ENCODE measurements at places on chromosomes 2 and 18. TPM values are rescaled to one million over a fixed set of nuclear protein-coding genes. Genes with fewer than 3 reads are reported as not detected.

Gene RELCH
- 14.6 TPM for total RNA-seq

Gene CPS1
- 0.65 TPM for total RNA-seq

Gene SNTG2
- total RNA-seq, result not detected

Gene KIAA2012
- total RNA-seq, result not detected

Gene SP140L
- 6.2 TPM for total RNA-seq

Gene DSC2
- total RNA-seq, result under 0.01 TPM

Gene ZFAND2B
- 21.6 TPM for total RNA-seq

Gene RAB11FIP5
- total RNA-seq, result 30.4 TPM

Gene TUBA3E
- total RNA-seq, result not detected

Gene TRIM54
- total RNA-seq, result not detected

Gene CD302
- total RNA-seq, result 5.5 TPM

Gene ESCO1
- total RNA-seq, result 16.9 TPM

Gene FAM237A
- total RNA-seq, result not detected

All from epithelial cell of umbilical artery (primary cell).